ENCODE measurements at places on chromosomes 5 and 9.

GRCh38 chr9:99011161-99011709, 67.5 kb downstream of the COL15A1 start:
- no peak for DNase-seq

- no peak for DNase-seq
Measured at GRCh38 chr9:97755618-97756267, 58.6 kb upstream of the XPA start.

DNA sequence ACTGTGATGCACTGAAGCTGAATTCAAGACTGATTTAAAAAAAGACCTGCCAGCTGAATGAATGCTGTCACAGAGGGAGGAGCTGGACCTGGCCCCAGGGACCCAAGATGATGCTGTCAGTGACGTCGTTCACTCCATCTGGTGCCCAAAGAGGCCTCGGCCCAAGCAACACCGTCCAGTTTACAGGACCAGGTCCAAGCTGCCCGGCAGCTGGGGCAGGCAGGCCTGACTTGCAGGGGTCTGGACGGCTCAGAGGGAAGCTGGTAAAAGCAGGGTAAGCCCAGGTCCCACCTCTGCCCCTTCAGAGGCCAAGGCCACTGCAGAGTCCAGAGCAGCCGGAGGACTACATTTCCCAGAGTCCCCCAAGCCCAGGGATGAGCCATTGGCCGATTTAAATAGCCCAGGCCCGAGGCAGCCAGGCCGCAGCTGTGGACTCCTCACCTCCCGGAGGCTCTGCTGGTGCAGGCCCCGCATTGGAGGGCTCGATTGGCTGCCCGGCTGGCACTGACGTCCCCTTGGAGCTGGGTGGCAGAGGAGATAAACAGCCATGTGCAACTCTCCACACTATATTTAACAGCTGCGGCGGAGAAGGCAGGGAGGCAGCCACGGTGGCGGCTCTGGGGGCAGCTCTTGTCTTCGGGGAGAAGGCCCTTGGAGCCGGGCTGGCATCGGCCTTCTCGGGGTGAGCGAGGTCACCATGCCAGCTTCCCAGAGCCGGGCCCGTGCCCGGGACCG, at the start of gene PLPP7:
TSS of gene PLPP7 (plus strand) at position 423 of the 735 bp plus-strand sequence. CDS start at position 698, 275 bp downstream.
- DNase-seq, result peak; percentile 84

GRCh38 chr5:103889500-103890209, 327.1 kb upstream of the NUDT12 start:
- no peak for DNase-seq

- DNase-seq, result no peak
Measured at GRCh38 chr5:109945097-109945678, 255.5 kb downstream of the MAN2A1 start.

DNA sequence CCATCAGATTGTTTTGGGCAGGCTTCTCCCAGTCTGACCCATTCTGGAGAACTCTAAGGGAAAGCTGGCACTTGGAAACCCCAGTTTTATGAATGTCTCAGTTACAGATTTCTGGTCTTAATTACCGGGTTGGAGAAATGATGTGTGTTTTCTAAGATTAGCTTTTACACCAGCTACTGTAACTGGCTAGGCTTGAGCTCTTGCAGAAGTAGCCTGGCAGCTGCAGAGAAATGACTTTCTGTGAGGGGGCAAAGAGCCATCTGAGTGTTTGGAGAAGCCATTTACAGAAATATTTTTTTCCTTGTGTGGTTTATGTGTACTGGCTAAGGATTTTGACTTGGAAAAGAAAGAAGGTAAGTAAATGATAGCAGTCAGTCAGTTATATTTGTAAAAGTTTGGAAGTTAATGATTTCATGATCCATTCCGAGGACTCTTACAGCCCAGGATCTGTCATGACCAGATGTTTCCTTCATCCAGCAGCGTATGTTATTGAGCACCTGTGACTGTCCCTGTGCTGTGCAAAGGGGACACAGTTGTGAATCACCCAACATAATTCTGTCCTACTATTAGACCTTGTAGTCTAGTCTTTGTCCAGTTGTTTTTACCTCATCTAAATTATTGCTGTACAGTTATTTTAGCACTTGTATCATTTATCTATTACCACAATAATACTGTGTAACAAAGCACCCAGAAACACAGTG, 53.7 kb upstream of the GDNF start:
- no peak for DNase-seq

- DNase-seq, result peak; percentile 75
Measured at GRCh38 chr9:79799691-79800335, 228.0 kb downstream of the TLE4 start.

GRCh38 chr5:41264019-41264418, 50.7 kb upstream of the C6 start:
- no peak for DNase-seq

GRCh38 chr5:128111818-128112448, 28.4 kb downstream of the SLC12A2 start:
- no peak for DNase-seq

- DNase-seq, result no peak
Measured at GRCh38 chr9:128065907-128066712, 1.0 kb downstream of the NAIF1 start.

DNA sequence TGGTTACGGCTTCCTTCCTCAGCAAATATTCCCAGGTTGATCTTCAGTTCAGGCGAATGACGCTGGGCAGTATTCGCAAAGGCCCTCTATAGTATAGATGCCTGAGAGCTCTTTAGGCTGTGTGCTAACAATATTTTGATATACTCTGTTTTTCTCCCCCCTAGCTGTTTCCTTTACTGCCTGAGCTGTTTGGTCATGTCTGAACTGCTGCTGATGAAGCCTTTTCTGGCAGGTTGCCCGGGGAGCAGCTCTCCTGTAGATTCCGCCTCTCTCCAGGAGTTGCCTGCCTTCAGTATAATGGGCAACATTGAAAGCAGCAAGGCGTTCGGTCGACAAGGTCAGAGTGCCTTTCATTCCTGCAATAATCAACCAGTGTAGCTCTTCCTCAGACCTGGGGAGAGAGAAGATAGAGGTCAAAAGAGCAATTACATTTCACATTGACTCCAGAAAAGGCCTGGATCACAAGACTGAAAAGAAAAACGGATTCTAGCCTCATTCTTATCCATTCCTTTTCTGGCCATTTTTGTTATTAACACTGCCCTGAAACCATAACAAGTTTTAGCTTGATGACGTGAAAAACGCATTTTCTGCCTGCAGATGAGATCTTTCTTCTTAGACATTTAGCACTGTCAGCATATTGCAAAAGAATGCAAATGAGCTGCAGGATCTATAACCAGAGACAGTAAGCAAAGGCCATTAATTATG, 60.1 kb upstream of the ZNF608 start:
- DNase-seq, result peak; percentile 95

- DNase-seq, result no peak
Measured at GRCh38 chr9:30774326-30774725, 1610.1 kb upstream of the ACO1 start.

DNA sequence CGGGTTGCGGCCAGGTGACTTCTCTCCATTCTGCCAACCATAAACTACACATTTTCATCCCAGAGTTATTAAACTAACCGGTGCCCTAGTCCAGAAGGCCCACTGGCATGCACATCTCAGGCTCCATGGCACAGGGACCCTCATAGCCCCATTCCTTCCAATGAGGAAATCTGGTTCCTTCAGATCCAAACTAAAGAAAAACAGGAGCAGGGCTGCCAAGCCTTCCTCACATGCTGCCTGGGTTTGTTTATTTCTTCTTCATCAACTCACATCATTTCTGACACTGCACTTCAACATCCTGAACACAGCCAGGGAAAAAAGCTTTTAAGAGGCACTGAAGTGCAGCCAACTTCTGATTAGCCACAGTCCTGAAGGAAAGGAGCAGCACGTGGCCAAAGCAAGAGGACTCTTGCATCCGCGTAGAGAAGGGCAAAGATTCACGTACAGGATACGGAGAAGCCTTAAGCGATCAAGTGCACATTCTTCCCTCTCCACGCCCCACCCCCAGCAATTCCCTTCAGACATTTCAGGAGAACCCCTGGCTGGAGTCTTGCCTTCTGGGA, 22.5 kb downstream of the LHFPL2 start:
- no peak for DNase-seq

DNA sequence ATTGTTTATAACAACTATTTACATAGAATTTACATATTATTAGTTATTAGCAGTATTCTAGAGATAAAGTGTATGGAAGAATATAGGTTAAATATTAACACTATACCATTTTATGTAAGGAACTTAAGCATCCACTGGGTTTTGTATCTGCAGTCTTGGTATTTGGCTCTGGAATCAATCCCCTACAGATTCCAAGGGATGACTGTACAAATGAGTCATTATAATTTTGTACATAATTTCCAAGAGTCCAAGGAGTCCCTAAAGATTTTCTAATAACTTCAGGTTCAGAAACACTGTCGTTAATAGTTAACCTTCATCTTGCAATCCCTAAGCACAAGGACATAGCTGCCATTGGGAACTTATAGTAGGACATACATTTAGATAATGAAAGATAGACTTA, 254.8 kb upstream of the PDE4D start:
- DNase-seq, result no peak

DNA sequence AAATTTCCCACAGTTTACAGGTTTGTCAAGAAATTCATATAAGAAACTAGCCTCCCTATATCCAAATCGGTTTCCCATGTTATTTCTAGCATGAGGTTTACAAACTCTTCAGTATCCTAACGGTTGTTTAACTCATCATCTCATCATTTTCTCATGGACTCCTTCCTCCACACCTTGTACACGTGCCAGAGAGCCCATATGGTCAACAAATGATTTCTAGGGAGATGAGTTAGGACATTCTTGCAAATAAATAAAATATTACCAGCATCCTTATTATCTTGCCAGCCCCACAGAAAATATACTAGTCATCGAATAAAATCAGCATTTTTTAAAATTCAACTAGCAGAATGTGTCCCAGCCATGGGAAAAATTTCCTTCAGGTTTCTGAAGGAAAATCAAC, 285.2 kb downstream of the EBF1 start:
- DNase-seq, result no peak

GRCh38 chr9:97900738-97901565, 21.3 kb downstream of the TRMO start:
- peak; percentile 73 for DNase-seq

DNA sequence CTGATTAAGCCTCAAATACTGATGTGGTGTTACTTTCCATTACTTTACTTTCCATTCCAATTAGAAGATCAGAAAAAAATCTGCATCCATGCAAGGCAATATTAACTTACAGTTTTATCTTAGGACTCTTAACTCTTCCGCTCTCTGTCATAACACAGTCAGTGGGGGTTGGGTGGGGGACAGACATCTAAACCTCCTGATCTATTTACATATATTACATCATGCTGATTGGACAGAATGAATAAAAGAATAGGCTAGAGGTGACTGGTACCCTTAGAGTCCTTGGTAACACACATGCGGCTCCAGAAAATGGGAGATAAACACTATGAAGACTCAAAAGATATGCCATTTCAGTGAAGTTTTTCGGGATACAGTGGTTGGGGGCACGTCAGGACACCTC, 27.6 kb downstream of the RAPGEF6 start:
- DNase-seq, result no peak

- DNase-seq, result no peak
Measured at GRCh38 chr9:108549184-108549583, 306.6 kb downstream of the ACTL7B start.

DNA sequence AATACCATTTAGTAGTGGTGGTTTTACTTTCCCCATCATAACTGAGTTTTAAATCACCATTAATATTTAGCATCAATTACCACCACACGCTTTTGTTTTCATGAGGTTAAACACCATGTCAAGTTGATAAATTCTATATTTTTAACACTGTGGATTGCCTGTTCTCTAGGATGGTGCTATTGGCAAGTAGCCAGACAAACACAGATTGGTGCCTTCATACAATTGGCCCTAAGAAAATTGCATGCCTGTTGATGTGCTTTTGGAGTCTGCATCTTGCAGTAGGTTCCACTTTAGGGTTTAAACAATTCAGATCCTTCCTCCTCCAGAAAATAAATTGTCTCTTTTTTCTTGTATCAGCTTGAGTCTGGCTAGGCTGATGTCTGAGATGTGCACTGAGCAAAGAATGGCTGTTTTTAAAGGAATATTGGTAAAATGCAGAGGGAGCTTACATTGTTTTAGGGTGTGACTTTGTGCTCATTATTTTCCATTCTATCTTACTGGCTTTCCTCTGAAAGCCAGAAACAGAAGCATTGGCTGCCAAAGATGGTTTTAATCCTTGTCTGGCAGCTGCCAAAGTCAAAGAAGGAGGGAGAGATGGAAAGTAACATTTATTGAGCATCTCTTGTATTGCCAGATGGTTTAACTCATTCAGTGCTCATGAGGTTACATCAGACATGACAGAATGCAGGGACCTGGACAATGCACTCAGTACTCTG, 19.6 kb upstream of the MAN2A1 start:
- no peak for DNase-seq

DNA sequence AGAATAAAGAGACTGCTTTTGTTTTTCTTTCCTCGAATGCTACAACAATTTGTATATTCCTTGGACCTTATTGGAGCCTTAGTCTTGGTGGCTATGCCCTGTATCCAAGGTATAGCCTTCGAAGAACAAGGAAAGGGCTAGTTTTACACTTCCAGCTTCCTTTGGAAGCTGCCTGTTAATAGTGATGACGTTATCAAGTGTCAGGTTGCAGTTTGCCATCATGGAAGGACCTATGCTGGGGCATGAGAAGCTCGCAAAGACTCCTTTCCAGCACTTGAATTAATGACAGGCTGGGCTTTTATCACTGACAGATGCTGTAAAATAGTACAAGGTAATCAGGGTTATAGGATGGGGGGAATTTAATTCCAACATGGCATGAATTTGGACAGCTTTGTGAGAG, 157.9 kb downstream of the KDM4C start:
- no peak for DNase-seq

DNA sequence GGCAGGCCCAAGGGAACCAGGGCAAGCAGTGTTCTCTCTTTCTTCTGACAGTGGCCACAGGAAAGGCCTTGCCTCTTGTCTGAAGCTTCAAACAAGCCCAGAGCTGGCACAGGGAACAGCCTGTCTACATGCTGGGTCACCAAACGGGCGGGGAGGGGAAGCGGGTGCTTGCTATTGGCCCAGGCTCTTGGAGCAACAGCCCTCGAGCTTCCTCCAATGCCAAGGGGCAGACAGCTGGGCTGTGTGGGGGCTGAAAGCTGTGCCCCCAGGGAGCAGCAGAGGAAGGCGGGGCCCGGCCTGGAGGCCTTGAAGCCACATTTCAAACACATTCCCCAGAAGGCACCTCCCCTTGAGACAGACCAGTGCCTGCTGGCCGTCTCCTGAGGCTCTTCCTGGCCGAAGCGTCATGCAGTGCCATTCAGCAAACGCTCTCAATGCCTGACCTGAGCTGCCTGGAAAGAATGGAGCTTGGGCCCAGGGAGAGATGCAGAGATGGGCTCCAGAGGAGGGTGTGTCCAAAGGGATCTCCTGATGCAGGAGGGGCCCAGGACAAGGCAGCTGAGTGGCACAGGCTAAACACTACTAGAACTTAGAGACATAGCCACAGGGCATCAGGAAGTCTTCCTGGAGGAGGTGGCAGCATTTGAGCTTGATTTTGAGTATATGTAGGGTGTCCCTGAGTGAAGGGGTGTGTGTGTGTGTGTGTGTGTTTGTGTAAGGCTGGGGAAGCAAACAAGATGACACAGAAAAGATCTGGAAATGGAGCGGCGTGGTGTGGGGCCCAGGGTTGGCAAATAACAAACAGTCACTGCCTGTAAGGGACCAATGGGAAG, 2.5 kb downstream of the FIBCD1 start:
- peak; percentile 95 for DNase-seq
